ENCODE measurements at places on chromosomes 11 and 22. TPM values are rescaled to one million over a fixed set of nuclear protein-coding genes. Genes with fewer than 3 reads are reported as not detected.

DNA sequence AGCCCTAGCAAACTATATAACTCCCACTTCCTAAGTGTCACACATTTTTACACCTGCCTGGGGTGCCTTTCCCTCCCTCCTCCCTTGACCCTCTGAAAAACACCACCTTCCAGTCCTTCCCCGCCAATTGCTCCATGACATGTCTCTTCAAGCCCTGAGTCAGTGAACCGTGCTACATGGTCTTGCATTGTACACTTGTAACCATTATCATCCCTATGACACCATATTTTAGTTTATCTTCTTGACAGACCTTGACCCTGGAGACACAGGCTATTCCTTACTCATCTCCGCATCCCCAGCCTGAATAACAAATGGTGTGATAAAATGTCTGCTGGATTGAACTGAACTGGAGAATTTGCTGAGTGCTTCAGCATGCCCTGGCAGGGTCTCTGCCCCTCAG lies 36.9 kb downstream of the TNKS1BP1 start:
- DNase-seq = no peak

DNA sequence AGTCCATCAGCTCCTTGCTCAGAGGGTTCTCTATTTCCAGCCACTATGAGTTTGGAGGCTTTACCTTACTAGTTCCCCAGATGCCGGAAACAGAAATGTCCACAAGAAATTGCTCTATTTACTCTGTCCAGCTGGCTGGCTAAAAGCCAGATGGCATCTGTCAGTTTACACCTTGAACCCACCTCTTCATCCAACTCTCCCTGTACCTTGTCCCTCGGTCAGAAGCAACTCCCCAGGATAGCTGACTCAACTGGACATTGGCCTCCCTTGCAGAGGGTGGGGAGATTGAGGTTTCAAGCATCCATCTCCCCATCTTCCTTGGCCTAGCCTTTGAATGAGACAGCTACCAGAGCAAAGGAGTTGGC lies 1.7 kb downstream of the C2CD2L start:
- DNase-seq = no peak

DNA sequence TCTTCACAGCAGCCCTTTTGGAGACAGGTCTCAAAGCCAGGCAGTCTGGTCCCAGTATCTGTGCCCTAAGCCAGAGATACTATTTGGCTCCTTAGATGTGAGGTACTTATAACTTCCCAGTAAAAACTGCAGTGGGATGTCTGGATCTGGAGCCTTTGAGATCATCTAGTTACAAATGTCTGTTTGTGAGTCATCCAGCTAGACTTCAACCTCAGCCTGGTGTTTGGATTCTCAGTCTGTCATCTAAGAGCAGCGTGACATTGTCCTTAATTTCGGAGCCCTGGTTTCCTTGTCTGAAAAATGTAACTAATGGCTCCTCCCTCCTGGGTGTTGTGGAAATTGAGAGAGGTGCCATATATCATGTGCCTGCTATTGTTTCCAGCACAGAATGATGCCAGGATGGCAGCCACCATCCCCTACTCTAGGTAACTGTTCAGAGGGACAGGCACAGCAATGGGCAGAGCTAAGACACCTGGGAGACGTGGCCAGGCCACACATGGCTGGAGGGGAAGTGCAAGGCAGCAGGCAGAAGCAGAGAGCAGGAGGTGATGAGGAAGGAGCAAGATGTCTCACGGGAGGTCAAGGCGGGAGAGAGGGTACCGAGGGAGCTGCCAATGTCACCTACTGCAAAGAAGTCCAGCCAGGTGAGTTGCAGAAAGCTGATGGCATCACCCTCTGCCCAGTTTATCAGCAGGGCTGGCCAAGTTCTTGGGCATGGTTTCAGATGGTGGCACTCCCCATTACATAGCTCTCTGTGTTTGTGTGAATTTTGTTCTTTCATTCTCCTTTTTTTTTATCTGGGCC lies 20.6 kb upstream of the ST3GAL4 start:
- DNase-seq = peak; percentile 76

- no peak for DNase-seq
These were observed 186.9 kb upstream of the PITPNB start for GRCh38 chr22:28105988-28106387.

DNA sequence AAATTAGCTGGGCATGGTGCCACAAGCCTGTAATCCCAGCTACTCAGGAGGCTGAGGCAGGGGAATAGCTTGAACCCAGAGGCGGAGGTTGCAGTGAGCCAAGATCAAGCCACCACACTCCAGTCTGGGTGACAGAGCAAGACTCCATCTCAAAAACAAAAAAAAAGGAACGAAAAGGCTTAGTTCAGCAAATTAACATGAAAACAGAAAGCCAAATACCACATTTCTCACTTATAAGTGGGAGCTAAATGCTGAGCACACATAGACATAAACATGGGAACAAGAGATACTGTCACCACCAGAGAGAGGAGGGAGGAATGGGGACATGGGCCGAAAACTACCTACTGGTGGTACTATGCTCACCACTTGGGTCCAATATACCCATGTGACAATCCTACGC lies 38.6 kb downstream of the SCGB1A1 start:
- DNase-seq = no peak

- no peak for DNase-seq
These were observed 33.0 kb downstream of the GNB1L start for GRCh38 chr22:19821523-19822300.

DNA sequence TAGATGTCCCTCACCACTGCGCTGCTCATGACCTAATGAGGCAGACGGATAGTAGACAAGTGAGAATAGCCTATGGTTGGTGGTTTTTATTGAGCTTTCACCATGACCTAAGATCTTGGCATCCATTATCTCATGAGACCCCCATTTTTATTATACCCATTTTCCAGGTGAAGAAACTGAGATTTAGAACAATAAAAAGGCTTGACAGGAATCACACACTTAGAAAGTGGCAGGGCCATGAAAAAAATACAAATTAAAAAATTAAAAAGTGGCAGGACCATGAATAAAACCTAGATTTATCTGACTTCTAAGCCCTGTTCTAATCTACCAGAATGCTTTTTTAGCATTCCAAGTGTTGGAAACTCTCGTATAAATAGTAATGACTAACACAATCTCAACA lies 1.1 kb downstream of the LRRC55 start:
- DNase-seq = no peak

GRCh38 chr11:45671246-45672171 lies 6.1 kb upstream of the CHST1 start:
- no peak for DNase-seq

DNA sequence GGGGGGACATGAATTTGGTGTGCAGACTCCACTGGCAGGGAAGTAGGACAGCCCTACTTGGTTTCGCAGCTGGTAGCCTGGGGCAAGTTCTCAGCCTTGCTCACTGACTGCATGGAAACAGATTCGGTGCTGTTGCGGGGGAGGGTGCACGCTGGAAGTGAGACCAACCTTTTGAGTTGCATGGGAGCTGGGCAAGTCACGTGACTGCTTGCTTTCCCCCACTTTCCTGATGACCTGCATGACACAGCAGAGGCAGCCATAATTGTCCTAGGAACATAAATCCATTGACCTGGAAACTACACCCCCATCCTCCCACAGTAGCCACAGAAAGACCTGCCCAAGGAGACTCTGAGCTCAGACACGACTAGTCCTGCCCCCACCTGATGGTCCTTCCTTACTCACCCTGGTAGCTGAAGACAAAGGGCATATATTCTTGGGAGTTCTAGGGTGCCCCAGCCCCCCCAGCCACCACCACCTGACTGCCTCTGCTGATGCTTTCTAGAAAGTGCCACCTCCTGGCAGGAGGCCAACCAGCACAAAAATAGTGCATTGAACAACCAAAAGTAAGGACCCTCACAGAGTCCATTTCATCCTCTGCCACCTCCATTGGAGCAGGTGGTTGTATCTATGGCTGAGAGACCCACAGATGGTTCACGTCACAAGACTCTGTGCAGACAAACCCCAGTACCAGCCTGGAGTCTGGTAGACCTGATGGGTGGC lies 4.1 kb upstream of the HBG2 start:
- peak; percentile 73 for DNase-seq

GRCh38 chr11:105130189-105130813 lies 9.3 kb downstream of the CARD18 start:
- DNase-seq = no peak

DNA sequence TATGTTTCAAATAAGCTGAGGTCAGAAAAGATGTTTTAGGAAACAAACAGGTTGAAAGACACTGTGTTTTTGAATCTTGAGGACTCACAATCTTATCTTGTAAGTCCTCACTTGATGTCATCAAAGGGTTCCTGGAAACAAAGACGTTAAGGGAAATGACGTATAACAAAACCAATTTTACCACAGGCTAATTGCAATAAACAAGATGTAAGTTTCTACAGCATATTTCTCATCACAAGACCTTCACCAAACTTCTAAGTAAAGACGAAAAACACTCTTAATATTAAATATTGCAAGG lies 433.5 kb upstream of the FAT3 start:
- no peak for DNase-seq

DNA sequence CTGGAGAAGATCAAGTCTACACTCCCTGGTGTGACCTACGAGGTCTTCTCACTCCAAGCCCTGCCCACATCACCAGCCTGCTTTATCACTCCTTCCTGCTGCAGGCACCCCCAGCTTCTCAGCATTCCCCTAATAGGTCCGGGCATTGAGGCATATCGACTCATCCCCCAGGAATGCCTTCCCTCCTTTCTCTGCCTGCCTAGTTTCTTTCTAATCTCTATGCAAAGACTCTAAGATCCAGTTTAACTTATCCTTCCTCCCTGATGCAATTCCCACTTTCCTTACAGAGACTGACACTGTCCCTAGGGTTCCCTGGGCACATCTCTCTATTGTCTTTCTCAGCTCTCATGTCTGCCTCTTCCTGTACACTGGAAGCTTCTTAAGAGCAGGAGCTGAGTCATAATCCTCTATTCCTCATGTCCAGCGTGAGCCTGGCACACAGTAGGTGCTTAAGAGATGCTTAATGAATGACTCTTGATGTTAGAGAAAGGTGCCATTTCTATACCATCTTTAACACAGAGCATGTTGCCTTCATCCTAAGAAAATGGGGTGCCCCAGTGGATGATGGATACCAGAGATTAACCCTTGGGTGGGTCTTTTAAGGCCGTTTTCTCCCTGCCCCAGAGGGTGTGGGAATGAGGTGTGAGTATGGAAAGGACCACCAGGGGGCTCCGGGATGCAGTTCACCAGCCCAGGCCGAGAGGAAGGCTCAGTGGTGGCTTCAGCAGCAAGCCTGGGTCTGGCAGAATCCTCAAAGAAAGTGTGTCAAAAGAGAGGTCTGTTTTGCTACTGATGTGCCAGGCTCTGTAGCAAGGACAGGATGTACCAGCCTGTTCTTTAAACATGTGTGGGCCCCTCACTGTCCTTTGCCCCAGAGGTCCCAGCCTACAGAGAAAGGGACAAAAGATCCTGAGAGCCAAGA lies 34.7 kb downstream of the PARVA start:
- DNase-seq = peak; percentile 97

DNA sequence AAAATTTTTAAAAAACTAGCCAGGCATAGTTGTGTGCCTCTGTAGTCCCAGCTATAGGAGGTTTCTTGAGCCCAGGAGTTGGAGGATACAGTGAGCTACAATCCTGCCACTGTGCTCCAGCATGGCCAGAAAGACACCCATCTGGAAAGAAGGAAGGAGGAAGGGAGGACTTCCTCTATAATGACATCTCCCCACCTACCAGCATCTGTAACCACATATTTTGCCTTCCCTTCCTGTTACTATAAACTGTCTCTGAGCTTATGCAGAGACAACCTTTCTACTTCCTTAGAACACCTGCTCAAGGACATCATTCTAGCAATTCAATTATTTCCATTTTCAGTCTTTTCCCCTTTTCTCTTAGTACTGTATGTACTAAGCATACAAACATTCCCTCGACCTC lies 2.2 kb upstream of the NUP160 start:
- no peak for DNase-seq

The CHST1 gene
- total RNA-seq = 0.02 TPM

The MTCH2 gene
- total RNA-seq = 204 TPM

The KDM4E gene
- total RNA-seq = not detected

The OR8D1 gene
- total RNA-seq = not detected

The OR4C45 gene
- total RNA-seq = not detected

The PHETA2 gene
- total RNA-seq = 0.17 TPM

Measured in M059J (cell line).